Amniotic epithelial cell (primary cell): ENCODE measurements at places on chromosomes 3 and 15.

DNA sequence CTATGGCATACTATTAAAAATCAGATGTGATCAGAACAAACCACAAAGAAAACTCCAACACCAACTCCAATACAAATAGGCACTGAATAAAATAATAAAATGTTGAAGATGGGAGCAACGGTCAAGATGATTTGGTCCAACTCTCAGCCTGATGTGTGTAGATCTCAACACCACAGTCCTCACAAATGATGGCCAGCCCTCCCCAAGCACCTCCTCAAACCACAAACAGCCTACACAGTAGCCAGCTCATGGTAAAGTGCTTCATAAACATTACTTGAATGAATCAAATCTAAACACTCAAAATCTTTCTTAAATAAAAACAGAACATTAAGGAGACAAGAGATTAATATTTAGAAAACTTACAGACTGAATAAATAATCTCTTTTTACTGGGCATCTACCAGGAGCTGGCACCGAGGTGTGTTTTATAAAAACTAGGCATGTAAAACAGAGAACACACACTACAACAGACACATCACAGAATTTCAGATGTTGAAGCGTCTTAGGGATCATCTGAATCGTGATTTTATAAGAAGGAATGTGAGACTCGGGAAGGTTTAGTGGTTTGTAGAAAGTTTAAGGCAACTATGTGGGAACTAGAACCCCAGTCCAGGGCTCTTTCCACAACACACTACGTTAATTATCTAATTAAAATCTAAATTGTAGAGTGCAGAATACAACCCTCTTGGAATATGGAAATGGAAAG is 102.4 kb downstream of the MYLK start:
- peak; percentile 74 for DNase-seq

DNA sequence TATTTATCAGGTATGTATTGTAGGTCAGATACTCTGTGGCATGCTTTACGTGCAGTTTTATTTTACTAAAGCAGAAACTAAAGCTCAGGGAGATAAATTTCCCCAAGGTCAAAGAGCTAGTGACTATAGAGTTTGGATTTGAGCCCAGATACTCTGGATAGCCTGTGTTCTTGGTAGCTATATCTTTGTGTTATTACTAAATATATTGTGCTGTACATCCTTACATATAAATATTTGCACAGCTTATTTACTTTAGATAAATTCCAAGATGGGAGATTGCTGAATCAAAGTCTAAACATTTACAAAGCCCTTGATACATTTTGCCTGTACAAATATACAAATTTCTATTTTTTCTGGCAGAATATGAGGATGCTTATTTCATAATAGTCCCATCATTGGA is 660.9 kb upstream of the NAALADL2 start:
- DNase-seq, result peak; percentile 58

DNA sequence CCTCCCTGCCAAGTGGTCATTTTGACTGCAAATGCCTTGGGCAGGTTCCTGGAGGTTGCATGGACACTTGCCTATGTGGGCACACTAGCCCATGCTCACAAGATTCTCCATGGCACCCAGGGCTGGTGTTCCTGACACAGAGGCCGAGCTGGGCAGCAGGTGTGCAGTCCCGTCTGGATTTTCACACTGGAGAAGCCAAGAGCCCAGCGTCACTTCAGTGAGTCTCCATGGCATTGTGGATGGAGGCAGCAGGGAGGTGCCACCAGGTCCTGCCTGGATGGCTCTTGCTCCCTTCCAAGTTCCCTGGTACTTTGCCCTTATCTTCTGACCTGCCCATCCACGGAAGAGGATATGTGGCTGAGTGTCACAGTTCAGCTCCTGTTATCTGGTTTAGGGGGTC is 63.7 kb upstream of the PLCL2 start:
- no peak for DNase-seq

DNA sequence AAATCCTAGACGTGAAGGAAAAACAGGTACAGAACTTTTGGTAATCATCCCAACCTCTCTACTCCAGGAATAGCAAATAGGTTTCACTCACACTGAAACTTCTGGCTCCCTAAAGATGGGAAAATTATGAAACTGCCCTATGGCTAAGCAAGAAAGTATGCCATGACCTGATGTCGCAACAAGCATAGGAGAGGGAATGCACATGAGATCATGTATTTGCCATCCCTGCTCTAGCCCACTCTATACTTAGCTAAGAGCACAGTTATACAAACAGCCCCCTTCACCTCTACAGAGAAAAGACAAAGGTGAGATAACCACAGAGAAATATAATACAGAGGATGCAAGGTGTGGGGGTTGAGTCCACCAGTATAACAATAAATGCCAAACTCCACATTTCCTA is 102.7 kb downstream of the TBC1D5 start:
- DNase-seq, result peak; percentile 91
